Pons (tissue), 1 donor: ENCODE measurements at places on chromosomes 1 and 21.

DNA sequence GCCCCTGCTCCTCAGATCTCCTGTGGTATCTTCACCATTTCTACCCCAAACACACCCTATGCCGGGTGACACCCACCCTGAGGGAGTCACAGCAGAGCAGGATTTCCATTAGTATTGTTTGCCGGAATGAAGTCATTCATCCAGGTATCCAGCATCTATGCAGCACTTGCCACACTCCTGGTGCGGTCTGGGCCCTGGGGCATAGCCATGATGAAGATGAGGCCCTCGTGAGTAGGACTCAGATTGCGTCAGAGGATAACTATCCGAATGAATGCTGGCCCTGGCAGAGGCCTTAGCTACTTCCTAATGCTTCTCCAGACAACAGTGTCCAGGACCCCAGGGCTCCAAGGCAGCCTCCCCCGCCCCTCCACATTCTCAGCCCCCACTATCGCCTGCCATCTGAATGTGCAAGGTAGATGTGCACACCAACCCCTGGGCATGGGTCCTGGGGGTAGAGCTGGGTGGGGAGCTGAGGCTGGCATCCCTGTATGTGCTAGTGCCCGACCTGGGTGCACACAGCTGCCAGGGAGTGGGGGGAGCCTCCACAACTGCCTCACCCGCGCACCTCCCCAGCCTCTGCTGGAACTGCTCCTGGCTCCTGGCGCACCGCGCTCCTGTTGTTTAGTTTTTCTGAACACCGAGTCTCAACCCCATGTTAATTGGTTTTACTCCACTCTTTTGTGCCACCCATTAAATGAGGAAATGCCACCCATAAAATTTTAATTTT lies 25.5 kb upstream of the ZC3H12A start:
- no peak for DNase-seq

DNA sequence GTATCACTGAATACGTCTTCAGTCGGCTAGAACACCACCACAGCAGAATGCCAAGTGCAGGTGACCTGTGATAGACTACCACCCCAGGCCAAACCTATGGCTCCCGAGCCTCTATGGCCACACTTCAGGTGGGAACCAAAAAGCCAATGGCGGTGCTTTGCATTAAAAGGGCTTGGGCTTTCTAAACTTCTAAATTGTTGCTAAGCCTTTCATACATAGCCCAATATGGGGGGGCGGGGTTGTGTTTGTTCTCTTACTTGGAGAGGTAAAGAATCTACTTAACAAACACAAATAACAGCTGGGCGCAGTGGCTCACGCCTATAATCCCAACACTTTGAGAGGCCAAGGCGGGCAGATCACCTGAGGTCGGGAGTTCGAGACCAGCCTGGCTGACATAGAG lies 19.7 kb downstream of the USP48 start:
- no peak for DNase-seq

DNA sequence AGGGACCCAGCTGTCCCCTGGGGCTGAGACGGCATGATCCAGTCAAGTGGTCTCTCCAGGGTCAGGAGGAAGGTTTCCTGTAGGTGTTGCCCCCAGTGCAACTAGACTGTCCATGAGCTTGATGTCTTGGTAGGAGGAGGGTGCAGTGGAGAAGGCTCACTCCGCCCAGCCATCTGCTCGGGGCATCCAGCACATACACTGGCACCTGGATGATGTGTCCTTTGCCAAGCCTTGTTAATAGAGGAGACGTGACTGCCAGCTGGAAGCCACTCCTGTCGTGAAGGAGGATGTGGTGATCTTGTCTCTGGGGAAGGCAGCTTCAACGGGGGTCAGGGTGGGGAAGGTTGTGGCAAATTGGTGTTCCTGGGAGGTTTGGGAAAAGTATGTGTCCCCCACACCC lies 6.2 kb downstream of the DISP3 start:
- no peak for DNase-seq

DNA sequence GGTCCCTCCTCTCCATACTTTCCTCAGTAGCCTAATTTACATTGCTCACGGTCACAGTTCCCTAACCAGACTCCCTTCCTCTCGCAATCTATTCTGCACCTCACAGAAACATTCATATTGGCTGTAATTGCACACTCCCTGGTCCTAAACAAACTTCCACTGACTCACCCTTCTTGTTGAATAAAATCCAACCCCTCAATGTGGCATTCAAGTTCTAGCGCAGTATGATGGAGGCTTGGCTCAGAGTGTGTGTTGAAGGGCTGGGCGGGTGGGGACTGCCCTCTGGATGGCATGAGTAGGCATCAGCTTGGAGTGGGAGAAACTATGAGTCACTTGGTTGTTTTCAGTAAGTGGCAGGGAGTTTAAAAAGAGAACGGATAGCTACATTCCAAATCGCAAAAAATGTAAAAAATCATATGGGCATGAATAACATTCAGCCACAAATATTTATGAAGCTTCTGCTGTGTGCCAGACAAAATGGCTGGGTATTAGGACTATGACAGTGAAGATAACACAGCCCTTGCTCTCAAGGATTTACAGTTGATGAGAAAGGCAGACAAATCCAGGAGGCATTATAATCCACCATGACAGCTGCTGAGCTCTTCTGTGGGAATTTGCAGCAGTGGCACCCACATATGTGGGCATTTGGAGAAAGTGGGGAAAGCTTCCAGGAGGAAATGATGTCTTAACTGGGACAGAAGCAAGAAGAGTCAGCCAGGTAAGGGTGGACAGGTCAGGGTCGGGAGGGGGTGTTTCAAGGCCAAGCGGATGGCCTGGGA lies 42.2 kb upstream of the LYST start:
- DNase-seq, result no peak

GRCh38 chr1:6601049-6601922 lies 1.4 kb downstream of the KLHL21 start:
- DNase-seq, result peak; percentile 91

- no peak for DNase-seq
Measured at GRCh38 chr1:171286032-171286705, 27.8 kb upstream of the FMO4 start.

GRCh38 chr1:163980394-163980793 lies 578.6 kb upstream of the PBX1 start:
- DNase-seq, result no peak

DNA sequence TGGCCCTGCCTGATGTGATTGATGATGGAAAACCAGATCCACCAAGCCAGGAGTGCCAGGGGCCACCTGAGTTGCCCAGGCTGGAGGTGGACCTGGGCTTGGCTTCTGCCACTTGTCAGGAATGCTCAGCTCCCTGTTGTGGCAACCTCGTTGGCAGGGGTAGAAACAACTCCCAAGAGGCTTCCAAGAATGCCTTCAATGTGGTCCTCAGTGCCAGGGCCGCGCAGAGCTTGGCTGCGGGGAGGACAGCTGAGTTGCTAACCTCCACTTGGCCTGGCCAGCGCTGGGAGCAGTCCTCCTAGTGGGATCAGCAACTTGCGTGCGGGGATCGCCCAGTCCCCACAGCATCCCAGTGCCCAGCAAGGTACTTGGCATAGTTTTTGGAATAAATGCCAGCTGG lies 9.0 kb downstream of the MYOM3 start:
- DNase-seq, result no peak

GRCh38 chr1:180363246-180363995 lies 133.4 kb downstream of the LHX4 start:
- no peak for DNase-seq

- DNase-seq, result no peak
Measured at GRCh38 chr1:3756394-3756793, 4.1 kb downstream of the CCDC27 start.

DNA sequence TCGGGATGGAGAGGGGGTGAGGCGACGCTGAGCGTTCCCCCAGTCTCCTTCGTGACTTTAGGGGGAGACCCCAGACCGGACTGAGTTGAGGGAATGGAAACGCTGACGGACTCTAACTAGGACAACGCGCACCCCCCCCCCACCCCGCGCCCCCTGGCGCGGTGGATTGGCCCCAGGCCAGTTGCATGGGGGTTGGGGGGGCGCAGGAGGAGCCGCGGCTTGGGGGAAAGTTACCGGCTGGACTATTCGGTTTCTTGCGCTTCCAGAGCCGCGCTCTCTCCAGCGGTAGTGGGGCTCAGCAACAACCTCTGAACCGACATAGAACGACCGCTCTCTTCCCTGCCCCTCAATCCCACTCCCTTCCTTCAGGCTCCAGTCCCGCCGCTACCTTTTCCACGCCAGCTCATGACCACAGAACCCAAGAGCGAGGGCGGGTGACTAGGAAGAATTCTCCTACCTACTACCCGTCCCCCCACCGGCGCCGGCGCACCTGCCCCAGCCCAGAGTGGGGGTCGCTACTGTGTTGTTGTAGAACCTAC lies 694 bp downstream of the ZBTB7B start:
- no peak for DNase-seq

- no peak for DNase-seq
Measured at GRCh38 chr1:157894613-157895165, 53.1 kb upstream of the CD5L start.

DNA sequence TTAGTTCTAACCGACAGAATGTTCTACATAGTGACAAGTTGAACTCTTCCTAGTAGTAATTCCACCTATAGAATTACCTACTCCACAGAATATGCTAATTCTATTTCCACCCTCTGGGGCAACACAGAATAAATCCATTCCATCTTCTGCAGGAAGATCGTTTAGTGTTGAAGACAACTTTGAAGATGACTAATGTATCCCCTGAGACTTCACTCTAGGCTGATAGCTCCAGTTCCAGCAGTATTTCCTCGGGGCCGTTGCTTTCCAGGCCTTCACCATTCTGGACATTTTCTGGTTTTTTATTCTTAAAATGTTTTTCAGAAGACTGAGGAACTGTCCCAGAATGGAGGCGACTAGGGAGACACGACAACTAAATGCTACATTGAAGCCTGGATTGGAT lies 61.0 kb upstream of the CSF1 start:
- no peak for DNase-seq

- no peak for DNase-seq
Measured at GRCh38 chr1:98179151-98179773, 258.4 kb upstream of the DPYD start.

- DNase-seq, result no peak
Measured at GRCh38 chr1:111538343-111539025, 35.1 kb upstream of the ADORA3 start.

DNA sequence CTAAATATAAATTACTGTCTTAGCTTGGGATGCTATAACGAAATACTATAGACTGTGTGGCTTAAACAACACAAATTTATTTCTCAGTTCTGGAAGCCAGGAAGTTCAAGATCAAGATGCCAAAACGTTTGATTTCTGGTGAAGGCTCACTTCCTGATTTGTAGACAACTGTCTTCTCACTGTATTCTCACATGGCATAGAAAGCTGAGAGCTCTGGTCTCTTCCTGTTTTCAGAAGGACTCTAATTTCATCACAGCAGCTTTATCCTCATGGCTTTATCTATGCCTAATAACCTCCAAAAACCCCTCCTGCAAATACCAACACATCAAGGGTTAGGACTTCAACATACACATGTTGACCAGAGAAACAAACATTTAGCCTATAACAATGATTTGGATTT lies 1795.5 kb downstream of the MRPL39 start:
- peak; percentile 17 for DNase-seq

DNA sequence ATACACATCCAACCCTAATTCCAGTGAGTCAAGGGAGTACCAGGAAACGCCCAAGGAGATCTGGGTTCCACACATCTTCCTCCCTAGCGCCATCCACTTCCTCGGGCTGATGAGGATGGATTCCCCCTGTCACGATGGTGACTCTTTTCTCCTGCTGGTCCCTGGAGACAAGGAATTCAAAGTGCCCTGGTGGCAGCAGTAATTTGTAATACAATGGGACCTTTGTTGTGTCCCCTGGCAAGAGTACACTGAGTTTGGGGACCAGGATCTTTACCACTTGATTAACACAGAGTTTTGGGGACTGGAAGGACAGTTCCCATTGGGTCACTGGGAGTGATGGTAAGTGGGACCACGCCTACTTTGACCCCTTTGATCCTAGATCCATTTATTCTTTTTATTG lies 9.4 kb upstream of the JAK1 start:
- peak; percentile 78 for DNase-seq

DNA sequence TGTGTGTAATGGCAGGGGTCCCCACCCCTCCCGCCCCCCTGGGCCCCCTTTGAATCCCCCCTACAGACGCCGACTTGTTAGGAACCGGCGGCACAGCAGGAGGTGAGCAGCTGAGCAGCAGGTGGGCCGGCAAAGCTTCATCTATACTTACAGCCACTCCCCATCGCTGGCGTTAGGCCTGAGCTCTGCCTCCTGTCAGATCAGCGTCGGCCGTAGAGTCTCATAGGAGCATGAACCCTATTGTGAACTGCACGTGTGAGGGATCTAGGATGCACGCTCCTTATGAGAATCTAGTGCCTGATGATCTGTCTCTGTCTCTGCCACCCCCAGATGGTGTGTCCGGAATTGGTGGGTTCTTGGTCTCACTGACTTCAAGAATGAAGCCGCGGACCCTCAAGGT lies 14.9 kb upstream of the VPS26C start:
- no peak for DNase-seq

DNA sequence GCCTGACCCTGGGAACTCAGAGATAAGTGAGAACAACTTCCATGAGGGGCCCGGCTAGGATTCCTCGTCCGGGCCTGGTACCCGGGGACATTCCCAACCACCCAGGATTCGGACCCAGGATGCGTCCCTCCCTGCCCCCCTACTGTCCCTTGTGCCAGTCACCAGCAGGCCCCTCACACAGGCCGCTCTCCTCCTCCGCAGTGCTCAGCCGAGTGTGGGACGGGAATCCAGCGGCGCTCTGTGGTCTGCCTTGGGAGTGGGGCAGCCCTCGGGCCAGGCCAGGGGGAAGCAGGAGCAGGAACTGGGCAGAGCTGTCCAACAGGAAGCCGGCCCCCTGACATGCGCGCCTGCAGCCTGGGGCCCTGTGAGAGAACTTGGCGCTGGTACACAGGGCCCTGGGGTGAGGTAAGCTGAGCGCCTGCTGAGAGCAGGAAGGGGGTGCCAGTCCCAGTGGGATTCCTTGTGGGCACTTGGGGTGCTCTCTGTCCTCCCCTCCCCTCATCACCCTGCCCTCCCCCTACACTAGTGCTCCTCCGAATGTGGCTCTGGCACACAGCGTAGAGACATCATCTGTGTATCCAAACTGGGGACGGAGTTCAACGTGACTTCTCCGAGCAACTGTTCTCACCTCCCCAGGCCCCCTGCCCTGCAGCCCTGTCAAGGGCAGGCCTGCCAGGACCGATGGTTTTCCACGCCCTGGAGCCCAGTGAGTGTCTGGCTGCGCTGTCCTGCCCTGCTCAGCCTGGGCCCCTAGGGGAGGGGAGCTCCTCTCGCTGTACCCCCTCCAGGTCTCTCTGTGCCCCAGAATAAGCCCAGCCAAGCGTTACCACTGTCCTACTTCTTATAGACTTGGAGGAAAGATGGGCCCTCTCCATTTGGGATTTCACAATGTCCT lies 9.8 kb downstream of the ADAMTSL4 start:
- DNase-seq, result peak; percentile 25
